ENCODE measurements at places on chromosomes 16 and 17.

DNA sequence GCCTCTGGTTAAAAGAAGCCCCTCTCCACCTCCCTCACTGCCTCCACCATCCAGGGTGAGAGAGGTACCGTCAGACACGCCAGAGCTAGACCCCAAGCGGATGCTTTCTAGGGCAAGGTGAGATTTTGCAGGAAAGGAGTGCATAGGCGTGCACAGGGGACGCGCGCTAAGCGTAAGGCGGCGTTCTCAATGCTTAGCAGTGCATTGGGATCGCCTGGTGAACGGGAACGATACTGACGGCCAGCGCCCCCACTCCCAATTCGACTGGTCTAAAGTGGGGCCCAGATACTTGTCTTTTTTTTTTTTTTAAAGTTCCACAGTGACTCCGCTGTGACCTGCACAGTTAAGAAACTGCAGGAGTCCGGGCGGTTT is 57.9 kb upstream of the CREBBP start:
- no peaks in the 10 kb centered on the region for H3K36me3 ChIP-seq
- no peaks in the 10 kb centered on the region for H3K27me3 ChIP-seq
- no peaks in the 10 kb centered on the region for H3K4me1 ChIP-seq
- DNase-seq: no peak

- no peaks in the 10 kb centered on the region for H3K36me3 ChIP-seq
- no peak overlapping the region for H3K4me3 ChIP-seq
- H3K27ac ChIP-seq: no peak overlapping the region
- peak; percentile 29 for DNase-seq
- H3K4me1 ChIP-seq: no peaks in the 10 kb centered on the region
These were observed 105.7 kb downstream of the IRX5 start for GRCh38 chr16:55036371-55036821.

- DNase-seq: peak; percentile 39
- peaks cover 6% of the 10 kb centered on the region for H3K27me3 ChIP-seq
- H3K4me3 ChIP-seq: no peak overlapping the region
- no peaks in the 10 kb centered on the region for H3K4me1 ChIP-seq
- no peak overlapping the region for H3K27ac ChIP-seq
- no peaks in the 10 kb centered on the region for H3K36me3 ChIP-seq
These were observed 394.7 kb downstream of the SEC14L1 start for GRCh38 chr17:77535435-77535834.

DNA sequence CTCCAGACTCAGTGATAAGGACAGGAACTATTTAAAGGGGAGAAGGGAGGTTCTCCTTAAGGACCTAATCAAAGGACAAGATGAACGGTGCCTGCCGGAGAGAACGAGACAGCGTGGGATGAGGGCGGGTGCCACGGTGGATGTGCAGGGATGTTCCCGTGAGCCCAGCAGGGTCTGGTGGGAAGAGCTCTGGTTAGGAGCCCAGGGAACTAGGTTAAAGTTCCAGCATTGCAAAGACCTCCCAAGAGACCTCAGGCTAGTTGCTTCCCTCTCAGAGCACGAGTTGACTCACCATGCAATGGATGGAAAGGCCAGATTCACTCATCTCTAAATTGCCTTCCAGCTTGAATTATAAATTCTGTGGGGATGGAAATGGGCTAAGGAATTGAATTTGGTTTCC is 14.7 kb downstream of the CCR7 start:
- H3K4me3 ChIP-seq: no peak overlapping the region
- H3K36me3 ChIP-seq: no peaks in the 10 kb centered on the region
- H3K27ac ChIP-seq: no peak overlapping the region
- no peaks in the 10 kb centered on the region for H3K27me3 ChIP-seq

GRCh38 chr17:8062807-8063483 is 24.1 kb downstream of the ALOX15B start:
- H3K27me3 ChIP-seq: peaks cover 36% of the 10 kb centered on the region
- no peak overlapping the region for H3K27ac ChIP-seq
- H3K4me3 ChIP-seq: peak overlapping the region; percentile 77
- no peaks in the 10 kb centered on the region for H3K36me3 ChIP-seq
- H3K4me1 ChIP-seq: peaks cover 2% of the 10 kb centered on the region

DNA sequence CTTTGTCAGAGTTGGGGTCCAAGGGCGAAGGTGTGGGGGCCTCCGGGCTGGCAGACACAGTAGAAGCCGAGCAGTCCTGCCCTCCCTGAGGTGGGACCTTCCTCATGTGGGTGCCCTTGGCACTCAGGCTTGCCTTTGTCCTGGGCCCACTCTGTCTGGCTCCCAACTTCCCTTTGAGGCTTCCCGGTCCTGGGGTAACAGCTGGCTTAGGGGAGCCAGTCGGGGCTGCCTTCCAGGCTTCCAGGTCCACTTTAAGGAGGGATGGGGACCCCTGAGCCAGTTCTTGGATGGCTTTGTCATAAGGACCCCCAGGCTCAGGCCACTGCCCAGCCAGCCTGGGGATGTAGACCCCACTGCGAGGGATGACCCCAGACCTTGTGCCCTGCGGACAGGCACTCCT is 7.8 kb downstream of the GAS2L2 start:
- DNase-seq: no peak
- no peak overlapping the region for H3K27ac ChIP-seq
- H3K4me1 ChIP-seq: no peaks in the 10 kb centered on the region
- no peaks in the 10 kb centered on the region for H3K36me3 ChIP-seq

DNA sequence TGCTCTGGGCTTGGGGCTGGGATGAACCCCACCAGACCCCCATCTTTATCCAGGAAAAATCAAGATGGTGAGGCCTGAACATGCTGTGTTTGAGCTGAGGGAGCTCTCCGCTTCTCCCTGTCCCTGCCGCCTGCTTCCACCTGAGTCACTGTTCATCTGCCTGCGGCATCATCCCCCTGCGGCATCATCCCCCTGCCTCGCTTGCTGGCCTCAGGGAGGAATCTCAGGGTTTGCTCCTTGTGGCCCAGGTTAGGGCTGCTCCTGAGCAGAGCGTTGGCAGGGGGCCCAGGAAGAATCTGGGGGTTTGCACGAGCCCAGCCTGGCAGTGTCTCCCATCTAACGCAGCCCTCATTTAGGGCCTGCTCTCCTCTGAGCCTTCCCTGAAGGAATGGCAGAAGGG is 11.4 kb upstream of the RAP1GAP2 start:
- peaks cover 3% of the 10 kb centered on the region for H3K4me1 ChIP-seq
- DNase-seq: no peak
- no peaks in the 10 kb centered on the region for H3K36me3 ChIP-seq
- no peak overlapping the region for H3K27ac ChIP-seq
- H3K4me3 ChIP-seq: no peak overlapping the region

- DNase-seq: no peak
- no peak overlapping the region for H3K4me3 ChIP-seq
- H3K36me3 ChIP-seq: peaks cover 57% of the 10 kb centered on the region
- no peaks in the 10 kb centered on the region for H3K27me3 ChIP-seq
- peaks cover 13% of the 10 kb centered on the region for H3K4me1 ChIP-seq
These were observed 3.1 kb downstream of the DHRS11 start for GRCh38 chr17:36594626-36595401.

DNA sequence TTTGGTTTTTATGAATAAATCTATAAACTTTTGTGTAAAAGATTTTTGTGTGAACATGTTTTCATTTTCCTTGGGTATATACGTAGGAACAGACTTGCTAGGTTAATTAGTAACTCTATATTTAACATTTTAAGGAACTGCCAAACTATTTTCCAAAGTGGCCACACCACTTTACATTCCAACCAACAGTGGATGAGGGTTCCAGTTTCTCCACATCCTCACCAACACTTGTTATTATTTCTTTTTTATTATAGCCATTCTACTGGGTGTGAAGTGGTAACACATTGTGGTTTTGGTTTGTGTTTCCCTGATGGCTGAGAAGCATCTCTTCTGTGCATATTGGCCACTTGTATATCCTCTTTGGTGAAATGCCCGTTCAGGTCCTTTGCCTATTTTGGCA is 20.0 kb downstream of the LYRM9 start:
- no peak for DNase-seq
- no peaks in the 10 kb centered on the region for H3K27me3 ChIP-seq
- H3K36me3 ChIP-seq: no peaks in the 10 kb centered on the region

DNA sequence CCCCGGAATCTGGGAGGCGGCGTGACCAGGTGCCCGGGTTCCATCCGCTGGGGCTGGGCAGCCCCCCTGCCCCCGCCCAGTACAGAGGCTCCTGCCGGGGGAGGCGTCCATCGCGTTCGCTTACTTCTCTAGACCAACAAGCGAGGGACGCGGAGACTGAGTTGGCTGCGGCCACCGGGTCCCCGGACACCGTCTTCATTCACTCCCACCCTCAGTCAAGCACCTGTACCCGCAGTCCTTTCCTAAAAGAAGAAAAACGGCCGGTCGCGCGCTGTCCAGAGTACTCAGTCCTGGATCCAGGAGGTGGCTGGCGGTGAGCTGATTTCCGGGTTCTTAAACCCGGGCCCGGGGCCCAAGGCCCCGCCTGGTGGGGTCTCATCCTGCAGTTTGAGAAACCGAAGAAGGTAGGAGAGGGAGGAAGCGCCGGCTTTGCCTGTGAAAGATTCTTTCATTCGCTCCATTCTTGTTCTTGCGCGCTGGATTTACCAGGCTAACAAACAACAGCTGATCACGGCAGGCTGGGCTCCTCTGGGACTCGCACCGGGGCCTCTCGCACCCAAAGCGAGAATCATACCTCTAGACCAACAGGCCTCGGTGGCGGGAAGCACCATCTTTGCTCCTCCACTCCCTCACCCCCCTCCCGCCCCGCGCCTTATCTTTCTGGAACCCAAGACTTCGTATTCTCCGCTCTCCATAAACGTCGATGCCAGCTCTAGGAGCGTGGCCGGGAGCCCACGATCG is 17.4 kb upstream of the OR1F1 start:
- H3K4me1 ChIP-seq: peaks cover 2% of the 10 kb centered on the region
- H3K4me3 ChIP-seq: peak overlapping the region; percentile 71
- peaks cover 81% of the 10 kb centered on the region for H3K27me3 ChIP-seq

GRCh38 chr16:55436587-55436986 is 42.4 kb upstream of the MMP2 start:
- H3K27ac ChIP-seq: no peak overlapping the region
- no peaks in the 10 kb centered on the region for H3K27me3 ChIP-seq
- DNase-seq: no peak
- H3K4me1 ChIP-seq: no peaks in the 10 kb centered on the region

DNA sequence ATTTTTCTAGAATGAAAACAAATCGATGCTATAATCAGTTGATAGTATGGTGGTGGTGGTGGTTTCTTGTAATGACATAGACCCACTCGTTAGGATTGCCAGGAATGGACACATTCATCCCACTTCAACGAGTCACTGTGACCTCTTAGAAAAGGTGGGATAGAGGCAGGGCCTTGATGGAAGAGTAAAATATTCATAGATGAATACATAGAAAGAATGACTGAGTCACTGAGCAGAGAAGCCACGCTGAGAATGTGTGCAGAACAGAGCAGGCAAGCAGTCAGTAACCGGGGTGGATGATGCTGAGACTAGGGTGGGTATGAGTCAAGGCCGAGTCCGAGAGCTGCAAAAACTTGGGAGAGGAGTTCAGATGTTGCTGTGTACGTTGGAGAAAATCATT is 129.9 kb downstream of the PITPNC1 start:
- no peaks in the 10 kb centered on the region for H3K27me3 ChIP-seq
- no peak overlapping the region for H3K27ac ChIP-seq
- no peaks in the 10 kb centered on the region for H3K36me3 ChIP-seq

DNA sequence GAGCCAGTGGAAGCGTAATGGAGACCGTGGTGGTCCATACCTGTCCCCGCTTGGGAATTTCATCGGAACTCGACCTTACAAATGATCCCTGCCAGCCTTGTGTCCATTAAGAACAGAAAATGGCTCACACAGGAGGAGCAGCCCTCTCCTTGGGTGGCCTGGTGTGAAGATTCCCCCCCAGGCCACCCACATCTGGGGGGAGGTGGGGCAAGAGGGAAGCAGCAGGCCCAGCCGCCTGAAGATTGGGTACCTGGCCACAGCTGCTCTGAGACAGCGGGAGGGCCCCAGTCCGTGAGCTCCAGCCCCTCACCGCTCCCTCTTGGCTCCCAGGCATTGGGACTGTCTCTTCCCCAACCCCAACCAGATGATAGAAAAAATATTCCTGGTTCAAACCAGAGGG is 277.8 kb upstream of the FOXF1 start:
- H3K4me3 ChIP-seq: no peak overlapping the region
- H3K4me1 ChIP-seq: no peaks in the 10 kb centered on the region
- peaks cover 9% of the 10 kb centered on the region for H3K27me3 ChIP-seq
- no peaks in the 10 kb centered on the region for H3K36me3 ChIP-seq
- DNase-seq: no peak
- no peak overlapping the region for H3K27ac ChIP-seq

- H3K4me3 ChIP-seq: no peak overlapping the region
- no peak for DNase-seq
- H3K36me3 ChIP-seq: no peaks in the 10 kb centered on the region
- no peak overlapping the region for H3K27ac ChIP-seq
These were observed 39.0 kb downstream of the ADCY9 start for GRCh38 chr16:4077174-4077649.

GRCh38 chr17:16478649-16479048 is 13.3 kb downstream of the LRRC75A start:
- no peak for DNase-seq
- no peaks in the 10 kb centered on the region for H3K4me1 ChIP-seq
- no peak overlapping the region for H3K27ac ChIP-seq
- H3K4me3 ChIP-seq: no peak overlapping the region
- H3K27me3 ChIP-seq: no peaks in the 10 kb centered on the region
- H3K36me3 ChIP-seq: no peaks in the 10 kb centered on the region

- no peaks in the 10 kb centered on the region for H3K27me3 ChIP-seq
- H3K36me3 ChIP-seq: peaks cover 78% of the 10 kb centered on the region
- peaks cover 3% of the 10 kb centered on the region for H3K4me1 ChIP-seq
- no peak overlapping the region for H3K4me3 ChIP-seq
These were observed 8.4 kb upstream of the PLK1 start for GRCh38 chr16:23670137-23670776.

GRCh38 chr17:75289832-75290337 is 652 bp upstream of the SLC25A19 start:
- H3K27ac ChIP-seq: no peak overlapping the region
- H3K27me3 ChIP-seq: no peaks in the 10 kb centered on the region
- peaks cover 6% of the 10 kb centered on the region for H3K36me3 ChIP-seq
- no peaks in the 10 kb centered on the region for H3K4me1 ChIP-seq

All from endodermal cell (in vitro differentiated cells).